ENCODE measurements at places on chromosomes 7 and 10.

DNA sequence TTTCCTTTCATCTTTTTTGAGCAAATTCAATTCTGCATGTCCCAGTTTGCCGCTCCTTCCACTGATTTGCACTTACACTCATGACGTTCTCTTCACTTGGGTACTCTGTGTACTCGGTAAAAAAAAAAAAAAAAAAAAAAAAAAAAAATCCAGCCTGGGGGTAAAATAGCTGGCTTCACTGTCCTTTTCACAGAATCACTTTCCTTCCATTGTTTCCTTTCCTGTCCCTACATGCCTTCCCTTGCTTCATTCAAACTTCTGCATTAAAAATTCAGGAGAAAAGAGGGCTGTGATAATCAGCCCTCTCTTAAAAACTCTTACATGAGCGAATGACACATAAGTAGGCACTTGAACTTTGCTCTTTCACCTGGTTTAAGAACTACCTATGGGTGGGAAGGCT is 8.7 kb downstream of the ANKRD1 start:
- DNase-seq = no peak

- no peak for DNase-seq
Measured at GRCh38 chr7:41568135-41568534, 134.8 kb downstream of the INHBA start.

DNA sequence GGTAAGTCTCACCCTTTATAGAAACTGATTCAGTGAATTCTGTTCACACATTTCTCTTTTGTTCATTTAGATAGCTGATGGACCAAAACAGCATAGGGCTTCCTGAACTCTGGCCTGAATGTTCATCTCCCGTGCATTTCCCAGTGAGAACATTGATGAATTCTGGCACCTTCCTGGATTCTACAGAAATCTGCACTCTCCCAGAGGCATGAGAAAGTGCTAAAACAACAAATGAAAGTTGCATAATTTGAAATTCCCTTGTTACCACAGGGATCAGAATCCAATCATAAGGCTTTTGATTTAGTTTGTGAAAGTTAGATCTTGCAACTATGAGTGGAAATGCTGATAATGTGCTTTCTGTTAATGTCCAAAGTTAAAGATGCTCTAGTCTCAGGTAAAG is 29.7 kb upstream of the SCIN start:
- DNase-seq = no peak

DNA sequence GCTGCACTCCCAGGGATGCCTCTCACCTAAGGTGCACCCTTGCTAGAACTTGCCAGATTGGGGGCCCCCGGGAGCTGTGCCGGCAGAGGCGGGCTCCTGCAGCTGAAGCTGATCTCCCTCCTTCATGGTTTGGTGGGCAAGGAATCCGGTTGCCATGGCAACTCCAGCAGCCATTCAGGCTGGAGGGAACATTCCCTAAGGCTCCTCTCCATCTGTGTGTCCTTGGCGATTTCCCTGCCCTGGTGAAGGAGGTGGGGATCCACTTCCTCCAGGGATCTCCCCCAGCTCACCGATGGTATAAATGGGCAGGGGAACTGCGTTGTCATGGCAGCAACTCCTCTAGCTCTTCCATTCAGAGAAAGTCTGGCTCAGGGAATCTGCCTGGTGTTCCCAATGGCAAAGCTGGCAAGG is 49.6 kb upstream of the GPR158 start:
- DNase-seq = no peak

GRCh38 chr10:126309228-126309883 is 78.9 kb downstream of the ADAM12 start:
- no peak for DNase-seq

GRCh38 chr7:17746020-17746530 is 194.2 kb downstream of the SNX13 start:
- DNase-seq = no peak

- DNase-seq = no peak
Measured at GRCh38 chr7:102000123-102000522, 182.7 kb downstream of the CUX1 start.

DNA sequence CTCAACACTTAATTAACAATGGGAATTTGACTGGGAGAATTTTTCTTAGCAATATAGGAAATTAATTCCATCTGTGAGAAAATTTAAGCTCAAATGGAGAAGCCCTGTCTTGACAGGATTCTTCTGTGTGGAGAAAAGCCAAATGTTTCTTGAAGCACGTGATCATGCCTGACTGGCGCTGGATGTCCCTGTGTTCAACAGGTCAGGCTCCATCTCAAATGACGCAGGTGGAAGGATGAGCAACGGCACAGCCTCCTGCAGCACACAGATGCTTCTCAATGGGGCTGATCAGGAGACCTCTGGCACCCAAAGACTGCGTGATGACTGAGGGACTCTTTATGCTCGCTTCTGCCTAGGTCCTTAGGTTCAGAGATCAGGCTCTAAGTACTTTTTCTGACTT is 143.8 kb downstream of the RSU1 start:
- DNase-seq = no peak

GRCh38 chr7:2516194-2516555 is 3.4 kb upstream of the LFNG start:
- DNase-seq = no peak

DNA sequence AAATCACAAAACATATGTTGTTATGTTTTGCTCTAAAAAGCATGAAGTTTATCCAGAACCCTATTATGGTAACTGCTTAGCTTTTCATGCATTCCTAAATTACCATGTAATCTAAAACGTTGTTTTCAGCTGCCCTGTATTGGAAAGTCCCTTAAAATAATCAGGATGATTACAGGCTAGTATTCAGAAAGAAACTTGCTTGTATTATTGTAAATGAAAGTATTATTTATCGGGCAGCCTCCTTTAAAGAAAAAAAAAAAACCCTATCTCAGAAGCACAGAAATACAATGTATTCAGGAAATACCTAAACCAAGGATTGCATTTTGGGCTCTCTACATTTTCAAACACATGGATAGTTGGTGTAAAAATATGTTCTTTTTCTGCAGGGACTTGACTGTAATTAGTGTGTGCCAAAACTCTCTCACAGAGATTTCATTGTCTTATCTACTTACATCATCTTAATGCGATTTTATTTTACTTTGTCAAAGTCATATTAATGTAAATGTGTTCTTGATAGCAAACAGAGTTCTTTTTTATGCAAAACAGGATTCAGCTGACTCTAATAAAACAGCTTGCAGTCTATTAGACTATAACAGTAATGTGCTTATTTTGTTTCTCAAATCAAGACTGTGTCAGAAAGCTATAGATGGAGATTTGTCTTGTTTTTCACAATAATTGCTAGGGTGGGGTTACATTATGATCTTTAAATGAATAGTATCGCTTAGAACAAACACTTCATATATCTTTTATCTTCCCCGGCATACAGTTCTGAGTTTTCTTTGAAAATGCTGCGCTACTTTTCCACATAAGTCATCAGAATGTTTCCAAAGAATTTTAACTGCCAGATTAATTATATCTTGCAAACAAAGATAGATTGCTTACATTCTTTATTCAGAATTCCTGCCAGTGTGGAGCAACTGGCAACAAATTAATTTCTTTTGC is 65.3 kb upstream of the ARID5B start:
- peak; percentile 19 for DNase-seq

DNA sequence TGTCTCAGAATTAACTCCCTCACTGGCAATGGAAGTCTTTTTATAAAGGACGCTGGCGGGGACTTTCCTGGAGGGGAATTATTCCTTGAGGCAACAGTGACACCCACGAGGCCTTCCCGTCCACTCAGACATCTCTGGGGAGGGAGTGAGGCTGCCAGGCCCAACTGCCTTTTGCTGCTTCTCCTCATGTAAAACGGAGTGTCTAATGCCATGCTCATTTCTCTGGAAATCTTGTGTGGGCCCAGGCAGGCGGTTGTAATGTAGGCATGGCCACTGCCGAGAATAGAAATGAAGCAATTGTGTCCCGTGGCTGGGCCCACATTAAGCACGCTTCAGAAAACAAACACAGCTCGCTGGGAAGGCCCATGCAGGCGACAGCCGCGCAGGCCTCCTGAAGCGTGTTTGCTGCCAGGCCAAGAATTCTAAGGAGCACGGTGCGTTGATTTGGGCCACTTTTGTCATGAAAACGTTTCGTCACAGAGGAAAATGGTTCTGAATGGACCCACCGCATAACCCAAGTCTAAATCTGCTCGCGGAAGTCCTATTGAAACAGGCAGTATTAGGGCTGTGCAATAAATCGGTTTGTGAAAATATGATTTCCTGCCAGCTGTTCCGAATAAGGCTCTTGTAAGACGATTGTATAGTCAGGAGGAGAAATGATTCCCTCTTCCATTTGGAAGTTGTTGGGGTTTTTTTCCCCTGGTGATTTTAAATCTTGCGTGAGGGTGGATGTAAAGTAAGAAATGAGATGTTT is 104.2 kb upstream of the CHST15 start:
- DNase-seq = no peak

DNA sequence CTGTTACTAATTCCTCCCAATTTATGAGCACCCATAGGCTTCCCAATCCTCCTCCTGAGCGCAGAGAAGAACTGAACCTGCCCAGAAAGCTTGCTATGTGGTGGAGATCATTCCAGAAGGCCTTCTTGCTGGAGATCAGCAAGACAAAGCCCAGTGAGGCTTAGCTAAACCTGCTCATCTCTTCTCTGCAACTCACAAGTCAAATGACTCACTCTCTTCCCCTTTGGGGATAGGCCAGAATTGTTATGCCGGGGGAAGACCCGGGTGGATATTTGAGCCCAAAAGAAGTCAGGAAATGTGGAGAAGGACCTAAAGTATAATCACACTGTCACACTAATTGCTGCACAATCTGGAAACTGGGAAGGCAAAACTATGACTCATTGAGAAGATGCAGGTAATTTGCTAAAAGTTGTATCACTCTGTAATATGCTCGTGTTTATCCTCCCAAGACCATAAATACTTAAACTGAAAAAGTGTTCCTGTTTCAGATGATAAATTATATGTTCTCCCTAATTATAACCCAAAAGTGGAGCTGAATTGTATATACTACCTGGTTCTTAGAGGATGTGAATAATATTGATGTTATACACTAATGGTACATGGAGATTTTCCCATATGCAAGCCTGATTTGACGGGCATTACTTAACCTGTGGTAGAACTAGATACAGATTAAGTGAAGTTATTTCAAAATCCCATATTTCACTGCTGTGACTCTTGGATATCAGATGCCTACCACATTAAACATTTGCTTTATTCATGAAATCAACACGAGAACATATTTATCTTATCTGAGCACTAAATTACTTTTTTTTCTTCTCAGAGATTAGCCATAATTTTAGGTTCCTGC is 6.4 kb downstream of the NEBL start:
- DNase-seq = no peak

GRCh38 chr7:147723536-147723935 is 867.0 kb upstream of the C7orf33 start:
- no peak for DNase-seq

DNA sequence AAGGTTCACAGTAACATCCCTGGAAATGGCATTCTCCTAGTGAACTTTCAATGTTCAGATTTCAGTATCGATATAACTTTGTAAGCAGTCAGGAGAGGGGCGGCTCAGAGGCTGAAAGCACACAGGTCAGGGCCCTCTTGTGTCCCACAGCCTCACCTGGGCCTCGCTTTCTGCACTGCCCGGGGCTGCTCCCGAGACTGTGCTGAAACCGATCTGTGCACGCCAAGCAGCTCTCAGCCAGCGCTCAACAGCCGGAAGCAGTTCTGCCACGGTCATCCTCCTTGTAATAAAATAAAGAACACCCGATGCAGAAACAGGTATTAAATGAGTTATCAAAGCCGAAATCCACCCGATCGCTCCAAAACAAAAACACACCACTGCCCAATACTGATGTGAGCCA is 106.0 kb downstream of the DIP2C start:
- no peak for DNase-seq

- no peak for DNase-seq
Measured at GRCh38 chr10:21171936-21172541, 274.9 kb upstream of the NEBL start.

GRCh38 chr7:139043823-139044812 is 8.3 kb upstream of the ZC3HAV1L start:
- DNase-seq = peak; percentile 96

GRCh38 chr7:114823290-114823689 is 98.6 kb upstream of the MDFIC start:
- DNase-seq = no peak

DNA sequence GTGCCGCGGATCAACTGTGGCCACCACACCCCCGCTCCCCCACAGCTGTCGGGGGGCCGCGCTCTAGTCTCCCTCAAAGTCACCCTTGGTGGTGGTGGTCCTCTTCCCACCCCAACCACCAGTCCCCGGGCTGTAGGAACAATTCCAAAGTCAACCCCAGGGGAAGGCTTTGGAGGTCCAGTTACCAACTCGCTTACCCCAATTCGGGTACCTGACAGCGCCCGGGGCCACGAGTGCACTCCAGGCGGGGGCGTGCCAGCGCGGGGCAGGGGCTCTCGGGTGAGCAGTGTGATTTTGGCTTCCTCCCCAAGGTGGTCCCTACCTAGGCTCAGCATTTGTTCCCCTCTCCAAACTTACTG is 584 bp upstream of the ZMIZ1 start:
- DNase-seq = peak; percentile 48

GRCh38 chr10:3423384-3423783 is 250.8 kb upstream of the PITRM1 start:
- no peak for DNase-seq

DNA sequence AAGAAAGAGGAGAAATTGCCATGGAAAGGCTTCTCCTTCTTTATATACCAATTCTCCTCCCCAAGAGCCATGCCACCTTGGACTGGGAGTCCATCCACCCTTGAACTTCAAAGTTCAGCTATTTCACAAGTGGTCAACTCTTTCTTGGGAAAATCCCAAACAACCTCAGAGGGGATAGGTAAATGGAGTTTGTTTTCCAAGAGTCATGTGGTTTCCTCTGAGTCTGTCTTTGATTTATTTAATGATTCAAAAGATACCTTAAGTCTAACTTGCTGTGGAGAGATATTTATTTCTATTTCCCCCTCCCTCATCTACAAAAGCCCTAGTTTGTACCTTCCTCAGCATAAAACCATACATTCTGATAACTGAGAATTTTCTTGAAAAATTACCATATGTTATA is 758.6 kb upstream of the IGFBP3 start:
- no peak for DNase-seq

- DNase-seq = no peak
Measured at GRCh38 chr10:58806970-58807628, 294.4 kb downstream of the BICC1 start.

- DNase-seq = no peak
Measured at GRCh38 chr7:139370301-139370942, 10.7 kb downstream of the LUC7L2 start.

GRCh38 chr7:96174812-96175211 is 147.1 kb downstream of the SLC25A13 start:
- no peak for DNase-seq

GRCh38 chr7:92837000-92837749 is 802 bp upstream of the CDK6 start:
- peak; percentile 64 for DNase-seq

DNA sequence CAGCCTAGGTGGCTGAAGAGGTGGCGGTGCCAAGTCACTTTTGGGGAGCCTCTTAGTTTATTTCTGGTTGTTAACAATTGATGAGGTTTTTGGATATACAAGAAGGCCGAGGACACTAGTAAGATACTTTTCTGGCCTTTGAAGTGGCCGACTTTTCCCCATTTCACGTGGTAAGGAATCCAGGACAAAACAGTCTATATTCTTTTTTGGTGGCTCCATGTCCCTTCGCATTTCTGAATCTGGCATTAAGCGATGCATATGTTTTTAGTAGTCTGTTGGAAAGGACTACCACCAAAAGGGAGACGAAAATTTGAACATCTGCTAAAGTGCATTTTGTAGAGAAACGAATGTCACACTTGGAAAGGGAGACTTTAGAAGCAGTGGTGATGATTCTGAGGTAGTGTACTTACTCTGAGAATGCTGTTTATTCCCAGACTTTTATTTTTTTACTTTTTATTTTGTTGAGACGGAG is 1.5 kb downstream of the MLLT10 start:
- peak; percentile 21 for DNase-seq

- peak; percentile 2 for DNase-seq
Measured at GRCh38 chr7:95549818-95550529, 46.3 kb downstream of the PDK4 start.

All from hematopoietic multipotent progenitor cell treated with erythropoietin and hydrocortisone succinate and interleukin-3 and kit ligand, for 6 days (in vitro differentiated cells).